ENCODE measurements at places on chromosomes 2 and 18. TPM values are rescaled to one million over a fixed set of nuclear protein-coding genes. Genes with fewer than 3 reads are reported as not detected.

PLB1 gene
- 0.98 TPM for total RNA-seq

ATOH8 gene
- total RNA-seq: 3.4 TPM

EML6 gene
- total RNA-seq: 6.8 TPM

STPG4 gene
- 0.47 TPM for total RNA-seq

TDRD15 gene
- 0.06 TPM for total RNA-seq

INPP5D gene
- 6.6 TPM for total RNA-seq

HOXD12 gene
- total RNA-seq: not detected

FOSL2 gene
- total RNA-seq: 197 TPM

UBR3 gene
- total RNA-seq: 36.8 TPM

NXPH2 gene
- total RNA-seq: not detected

GMPPA gene
- 44.8 TPM for total RNA-seq

FLACC1 gene
- total RNA-seq: 2.1 TPM

OTOF gene
- not detected for total RNA-seq

DPP4 gene
- total RNA-seq: 30.1 TPM

LBX2 gene
- 1.7 TPM for total RNA-seq

METTL4 gene
- total RNA-seq: 11.4 TPM

CD207 gene
- not detected for total RNA-seq

EFR3B gene
- 0.98 TPM for total RNA-seq

Measured in left colon (tissue), 2 donors.